ENCODE measurements at places on chromosomes 6 and 20.

- DNase-seq: no peak
These were observed 6.7 kb downstream of the PPP1R16B start for GRCh38 chr20:38812182-38812581.

DNA sequence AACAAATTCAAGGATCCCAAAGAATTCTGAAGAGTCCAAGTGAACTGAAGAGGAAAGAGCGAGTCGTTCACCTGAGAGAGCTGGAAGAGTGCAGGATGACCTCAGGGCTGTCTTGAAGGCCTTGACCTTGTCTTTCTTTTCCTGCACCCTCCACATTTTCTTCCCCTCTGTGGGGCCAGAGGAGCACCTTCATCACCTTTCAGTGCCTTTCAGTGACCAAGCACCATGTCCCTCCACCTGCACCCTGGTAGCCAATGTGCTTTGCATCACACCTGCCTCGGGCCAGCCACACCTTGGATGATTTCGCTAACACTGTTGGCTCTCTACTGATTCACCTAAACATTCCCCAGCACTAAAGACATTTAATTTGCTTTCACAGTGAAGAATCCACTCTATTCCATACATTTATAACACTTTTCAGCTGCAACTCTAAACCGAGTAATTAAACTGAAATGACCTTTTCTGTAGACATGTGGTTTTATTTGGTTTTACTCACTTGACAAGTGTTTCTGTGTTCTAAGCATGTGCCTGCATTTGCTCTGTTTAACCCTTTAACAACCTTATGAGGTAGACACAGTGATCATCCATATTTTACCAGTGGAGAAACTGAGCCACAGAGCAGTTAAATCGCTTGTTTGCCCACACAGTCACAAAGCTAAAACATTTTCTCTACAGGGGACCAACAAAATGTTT, 121.3 kb upstream of the CST7 start:
- DNase-seq: no peak

DNA sequence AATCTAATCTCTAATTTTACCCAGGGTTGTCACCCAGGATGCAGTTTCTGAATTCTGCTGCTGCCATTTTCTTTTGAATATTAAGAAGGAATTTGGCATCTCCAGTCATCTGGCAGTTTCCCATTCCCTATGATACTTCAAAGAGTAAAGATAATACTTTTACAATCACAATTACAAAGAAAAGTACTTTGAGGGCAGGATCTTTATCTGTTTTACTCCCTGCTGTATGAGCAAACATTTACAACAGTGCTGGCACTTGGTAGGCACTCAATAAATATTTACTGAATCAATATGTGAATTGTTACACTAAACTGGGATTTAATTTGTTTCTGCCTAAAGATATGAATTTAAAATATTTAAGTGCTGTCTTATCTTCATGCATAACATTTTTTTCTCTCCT, 224.9 kb downstream of the EPHA7 start:
- no peak for DNase-seq

DNA sequence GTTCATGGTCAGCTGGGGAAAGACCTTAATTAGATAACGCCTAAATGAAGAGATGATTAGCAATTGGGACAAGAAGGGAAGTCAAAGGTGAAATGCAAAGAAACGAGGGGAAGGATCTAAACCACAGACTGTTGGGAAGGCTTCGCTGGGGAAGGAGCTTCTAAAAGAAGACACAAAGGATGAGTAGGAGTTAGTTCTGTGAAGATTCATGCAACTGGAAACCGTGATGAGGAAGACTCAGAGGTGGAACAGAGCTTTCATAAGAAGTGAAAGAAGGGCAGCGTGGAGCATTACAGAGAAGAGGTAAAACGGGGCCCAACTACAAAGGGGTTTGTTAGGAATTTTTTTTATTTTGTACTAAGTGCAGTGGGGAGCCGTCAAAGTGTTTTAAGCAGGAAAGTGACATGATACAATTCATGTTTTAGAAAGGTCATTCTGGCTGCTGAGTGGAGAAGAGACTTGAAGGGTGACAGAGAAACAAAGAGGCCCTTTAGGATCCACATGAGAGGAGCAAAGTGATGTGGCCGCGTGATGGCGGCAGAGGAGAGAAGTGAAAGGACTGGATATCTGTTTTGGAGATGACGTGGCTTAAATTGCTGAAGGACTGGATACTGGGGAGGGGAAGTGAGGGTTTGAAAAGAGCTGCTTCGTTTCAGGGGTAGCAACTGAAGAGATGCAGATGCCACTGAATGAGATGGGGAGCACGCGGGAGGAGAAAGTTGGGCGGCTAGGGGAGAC, 33.6 kb downstream of the TTI1 start:
- DNase-seq: no peak

GRCh38 chr6:83853178-83854000, at the start of gene RIPPLY2:
RIPPLY2 (plus strand) TSS chr6:83853360; CDS start chr6:83853417, 57 bp downstream.
- no peak for DNase-seq

GRCh38 chr6:57305761-57306160, 11.7 kb upstream of the PRIM2 start:
- DNase-seq: no peak
